ENCODE measurements at places on chromosomes 12 and 14. TPM values are rescaled to one million over a fixed set of nuclear protein-coding genes. Genes with fewer than 3 reads are reported as not detected.

DNA sequence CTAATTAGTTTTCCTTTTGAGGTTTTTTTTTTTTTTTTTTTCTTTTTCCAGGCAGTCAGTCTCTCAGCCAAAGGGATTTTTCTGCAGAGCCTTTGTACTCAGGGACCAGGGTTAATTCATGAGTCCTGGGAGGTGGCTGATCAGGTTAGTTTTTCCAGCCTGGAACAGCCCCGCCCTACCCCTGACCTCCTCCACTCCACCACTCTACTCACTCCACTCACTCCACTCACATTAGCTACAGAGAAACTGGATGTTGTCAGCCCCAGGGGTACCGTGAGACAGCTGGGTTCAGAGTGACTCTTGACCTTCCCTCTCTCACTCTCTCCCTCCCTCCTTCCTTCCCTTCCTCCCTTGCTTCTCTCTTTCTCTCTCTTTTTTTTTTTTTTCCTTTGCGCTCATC, 161.0 kb downstream of the CRADD start:
- peaks cover 2% of the 10 kb centered on the region for H3K36me3 ChIP-seq
- H3K4me3 ChIP-seq = no peak overlapping the region
- no peaks in the 10 kb centered on the region for H3K27me3 ChIP-seq
- DNase-seq = no peak
- no peak overlapping the region for H3K27ac ChIP-seq

DNA sequence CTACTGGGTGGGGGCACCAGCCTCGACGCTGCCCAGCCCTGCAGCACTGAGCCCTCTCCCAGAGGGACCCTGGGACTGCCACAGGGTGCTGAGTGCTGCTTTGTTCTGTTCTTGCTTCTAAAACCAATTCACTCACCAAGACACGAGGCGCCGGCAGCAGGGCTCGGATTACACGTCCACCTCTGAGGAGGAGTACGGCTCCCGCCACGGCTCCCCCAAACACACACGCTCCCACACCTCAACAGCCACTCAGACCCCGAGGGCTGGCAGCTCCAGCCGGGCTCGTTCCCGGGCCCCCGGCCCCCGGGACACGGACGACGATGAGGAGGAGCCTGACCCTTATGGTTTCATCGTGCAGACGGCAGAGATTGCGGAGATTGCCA, 24.3 kb downstream of the CEP170B start:
- no peak for DNase-seq
- no peak overlapping the region for H3K4me3 ChIP-seq
- no peaks in the 10 kb centered on the region for H3K4me1 ChIP-seq
- H3K27me3 ChIP-seq = no peaks in the 10 kb centered on the region
- H3K36me3 ChIP-seq = no peaks in the 10 kb centered on the region
- H3K27ac ChIP-seq = no peak overlapping the region

Gene THTPA
- total RNA-seq = 7.6 TPM

DNA sequence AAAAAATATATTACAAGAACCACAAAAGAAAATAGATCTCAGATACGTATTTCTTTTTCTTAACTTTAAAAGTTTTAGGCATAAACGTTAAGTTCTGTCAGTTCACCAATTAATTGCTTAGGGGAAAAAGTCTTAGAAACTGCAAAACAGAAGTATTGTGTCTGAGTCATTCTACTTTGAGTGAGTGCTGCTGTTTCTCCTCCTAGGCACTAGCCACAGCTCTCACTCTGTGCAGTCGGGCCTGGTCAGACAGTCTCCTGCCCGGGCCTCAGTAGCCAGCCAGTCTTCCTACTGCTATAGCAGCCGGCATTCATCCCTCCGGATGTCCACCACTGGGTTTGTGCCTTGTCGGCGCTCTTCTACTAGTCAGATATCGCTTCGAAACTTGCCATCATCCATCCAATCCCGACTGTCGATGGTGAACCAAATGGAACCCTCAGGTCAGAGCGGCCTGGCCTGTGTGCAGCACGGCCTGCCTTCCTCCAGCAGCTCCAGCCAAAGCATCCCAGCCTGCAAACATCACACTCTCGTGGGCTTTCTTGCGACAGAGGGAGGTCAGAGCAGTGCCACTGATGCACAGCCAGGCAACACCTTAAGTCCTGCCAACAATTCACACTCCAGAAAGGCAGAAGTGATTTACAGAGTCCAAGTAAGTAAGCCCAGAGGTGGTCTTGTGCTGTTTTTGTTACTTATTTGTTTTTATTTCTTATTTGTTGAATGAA, 201.3 kb downstream of the PCNX1 start:
- H3K4me3 ChIP-seq = no peak overlapping the region
- peaks cover 14% of the 10 kb centered on the region for H3K36me3 ChIP-seq
- peaks cover 3% of the 10 kb centered on the region for H3K4me1 ChIP-seq
- DNase-seq = no peak
- H3K27me3 ChIP-seq = no peaks in the 10 kb centered on the region

Gene CCDC91
- 18.7 TPM for total RNA-seq

- H3K4me3 ChIP-seq = no peak overlapping the region
- H3K27me3 ChIP-seq = no peaks in the 10 kb centered on the region
- DNase-seq = no peak
- peaks cover 26% of the 10 kb centered on the region for H3K4me1 ChIP-seq
- no peak overlapping the region for H3K27ac ChIP-seq
Measured at GRCh38 chr12:89236748-89237383, 115.4 kb downstream of the DUSP6 start.

Gene ACSS3
- not detected for total RNA-seq
